Cardiac muscle cell (in vitro differentiated cells and primary cell): ENCODE measurements at places on chromosomes 4 and X. TPM values are rescaled to one million over a fixed set of nuclear protein-coding genes. Genes with fewer than 3 reads are reported as not detected.
A peak's percentile ranks its signal among the peaks of the same experiment; 100 is the strongest.

DNA sequence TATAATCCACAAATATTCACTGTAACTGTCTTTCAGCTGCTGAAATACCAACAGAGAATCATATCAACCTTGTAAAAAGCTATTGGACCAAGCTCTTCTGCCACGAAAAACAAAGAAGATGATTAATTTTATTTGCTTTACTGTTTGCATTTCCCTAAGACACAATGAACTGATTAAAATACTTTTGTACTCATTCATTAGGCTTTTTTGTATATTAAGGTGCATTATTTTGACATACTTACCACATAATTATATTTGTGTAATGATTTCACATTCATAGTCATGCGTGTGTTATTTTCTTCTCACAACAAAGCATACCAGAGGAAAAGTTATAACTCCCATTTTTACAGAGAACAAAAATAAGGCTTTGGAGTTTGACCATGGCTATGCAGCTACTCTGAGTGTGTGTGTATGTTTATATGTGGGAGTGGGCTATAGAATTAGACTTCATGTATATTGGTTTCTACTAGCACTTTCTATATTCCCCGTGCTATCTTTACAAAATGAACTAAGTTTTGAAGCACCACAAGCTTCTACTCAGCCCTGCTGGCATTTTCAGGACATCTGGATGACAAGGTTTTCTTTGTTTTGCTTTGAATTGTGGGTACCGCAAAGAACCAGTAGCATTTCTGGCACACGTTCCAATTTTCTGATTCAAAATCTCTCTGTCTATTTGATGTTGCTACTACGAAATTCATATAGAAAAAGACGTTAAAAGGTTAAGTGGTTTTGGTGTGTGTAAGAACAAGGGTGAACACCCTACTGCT lies 11.0 kb upstream of the FGF5 start:
- peaks cover 3% of the 10 kb centered on the region for H3K4me1 ChIP-seq
- no peak for DNase-seq
- H3K27me3 ChIP-seq: peaks cover 40% of the 10 kb centered on the region
- no peaks in the 10 kb centered on the region for H3K36me3 ChIP-seq

GRCh38 chr4:38523054-38523453 lies 140.9 kb upstream of the KLF3 start:
- no peaks in the 10 kb centered on the region for H3K4me1 ChIP-seq
- no peak overlapping the region for H3K4me3 ChIP-seq
- no peaks in the 10 kb centered on the region for H3K36me3 ChIP-seq
- H3K27me3 ChIP-seq: no peaks in the 10 kb centered on the region
- H3K27ac ChIP-seq: no peak overlapping the region

Gene SMR3B
- polyA plus RNA-seq: not detected in 2 replicates

Gene ADAMTS3
- 1.2 and 3.3 TPM in 2 replicates for polyA plus RNA-seq

- H3K27me3 ChIP-seq: no peaks in the 10 kb centered on the region
- H3K36me3 ChIP-seq: no peaks in the 10 kb centered on the region
- no peak overlapping the region for H3K4me3 ChIP-seq
- no peak overlapping the region for H3K27ac ChIP-seq
- no peak for DNase-seq
- H3K4me1 ChIP-seq: no peaks in the 10 kb centered on the region
These were observed 195.0 kb downstream of the ZNF330 start for GRCh38 chr4:141415651-141416050.

Gene FGB
- 0.99 TPM in 1 of 2 replicates, not detected in the other for polyA plus RNA-seq

Gene RTL5
- 8.3 and 10.4 TPM in 2 replicates for polyA plus RNA-seq

DNA sequence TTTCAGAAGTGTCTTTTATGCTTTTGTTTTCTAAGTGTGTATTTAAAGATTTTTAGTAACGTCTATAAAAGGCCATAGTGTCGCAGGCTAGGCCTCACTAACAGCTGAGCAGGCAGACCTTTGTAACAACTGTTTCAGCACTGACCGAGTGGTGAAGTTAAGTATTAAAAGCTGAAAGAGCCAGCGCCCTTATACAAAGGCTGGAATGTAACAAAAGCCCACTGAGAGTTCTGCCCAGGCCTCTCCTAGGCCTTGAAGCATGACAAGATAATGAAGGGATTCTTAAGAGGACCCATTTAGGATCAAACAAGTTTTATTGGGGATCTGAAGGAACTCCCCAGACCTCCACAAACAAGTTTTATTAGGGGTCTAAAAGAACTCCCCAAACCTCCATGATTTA lies 722.5 kb upstream of the PRKX start:
- H3K4me1 ChIP-seq: peaks cover 5% of the 10 kb centered on the region
- no peak overlapping the region for H3K4me3 ChIP-seq
- no peaks in the 10 kb centered on the region for H3K27me3 ChIP-seq

DNA sequence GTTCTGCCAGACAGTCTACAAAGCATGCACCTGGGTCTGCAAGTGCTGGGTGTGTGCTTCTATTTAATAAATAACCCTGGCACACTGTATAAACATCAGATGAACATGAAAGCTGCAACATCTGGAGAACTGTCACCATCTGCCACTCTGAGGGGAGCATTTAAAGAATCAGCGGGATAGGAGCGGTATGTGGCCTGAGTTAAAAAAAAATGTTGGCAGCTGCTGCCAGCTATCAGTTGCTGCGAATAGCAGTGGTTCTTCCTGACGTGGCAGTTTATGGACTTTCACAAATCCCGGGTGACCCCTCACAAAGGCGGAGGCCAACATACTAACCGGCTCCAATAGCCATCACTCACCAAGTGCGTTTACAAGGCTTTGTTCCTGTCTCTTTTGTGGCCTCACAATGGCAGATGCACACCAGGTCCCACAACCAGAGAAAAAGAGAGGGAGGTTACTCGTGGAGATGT lies 95.1 kb downstream of the RASL11B start:
- H3K36me3 ChIP-seq: no peaks in the 10 kb centered on the region
- DNase-seq: peak; percentile 60
- H3K4me3 ChIP-seq: no peak overlapping the region
- peak overlapping the region; percentile 59 for H3K27ac ChIP-seq
- no peaks in the 10 kb centered on the region for H3K27me3 ChIP-seq

DNA sequence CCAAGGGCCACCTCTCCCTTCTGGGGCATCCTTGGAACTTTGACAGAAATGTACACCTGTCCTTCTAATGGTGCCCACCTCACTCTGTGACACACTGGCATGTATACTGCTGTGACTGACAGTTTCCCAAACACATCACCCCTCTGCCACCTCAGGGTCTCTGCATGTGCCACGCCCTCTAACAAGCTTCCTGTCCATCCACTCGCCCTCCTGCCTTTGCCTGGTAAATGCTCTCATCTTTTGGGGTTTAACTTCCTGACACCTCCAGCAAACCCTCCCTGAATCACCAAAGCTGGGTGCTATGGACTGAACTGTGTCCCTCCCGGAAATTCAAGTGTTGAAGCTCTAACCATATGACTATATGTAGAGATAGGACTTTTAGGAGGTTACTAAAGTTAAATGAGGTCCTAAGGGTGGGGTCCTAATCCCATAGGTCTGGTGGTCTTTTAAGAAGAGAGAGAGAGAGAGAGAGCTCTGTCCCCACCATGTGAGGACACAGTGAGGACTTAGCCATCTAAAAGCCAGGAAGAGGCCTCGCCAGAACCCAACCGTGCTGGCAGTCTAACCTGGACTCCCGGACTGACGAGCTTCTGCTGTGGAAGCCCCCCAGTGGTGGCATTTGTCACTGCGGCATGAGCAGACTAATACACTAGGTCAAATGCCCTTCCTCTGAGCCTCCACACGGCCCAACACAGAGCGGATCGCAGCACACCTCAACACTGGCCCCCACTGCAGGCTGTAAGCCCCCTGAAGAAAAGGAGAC lies 95.6 kb downstream of the AFAP1 start:
- H3K4me1 ChIP-seq: no peaks in the 10 kb centered on the region
- no peak overlapping the region for H3K27ac ChIP-seq
- H3K27me3 ChIP-seq: no peaks in the 10 kb centered on the region
- no peaks in the 10 kb centered on the region for H3K36me3 ChIP-seq
- peak; percentile 89 for DNase-seq
- no peak overlapping the region for H3K4me3 ChIP-seq

DNA sequence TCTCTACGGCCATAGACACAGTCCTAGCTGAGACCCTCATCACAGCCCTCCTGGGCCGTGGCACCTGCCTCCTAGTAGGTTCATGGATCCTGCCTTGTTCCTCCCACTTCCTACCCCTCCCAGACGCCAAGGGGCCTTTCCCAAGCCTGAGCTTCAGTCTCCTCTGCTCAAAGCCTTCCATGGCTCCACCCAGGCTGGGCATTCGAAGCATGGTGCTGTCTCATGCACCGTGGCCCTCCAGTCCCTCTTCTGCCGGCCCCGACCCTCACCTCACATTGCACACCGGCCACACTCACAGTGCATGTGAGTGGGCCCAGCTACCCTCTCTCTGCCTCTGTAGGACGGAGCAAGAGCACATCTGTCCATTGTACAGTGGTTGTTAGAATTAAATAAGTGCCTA lies 21.7 kb upstream of the KIAA0232 start:
- DNase-seq: no peak
- no peak overlapping the region for H3K27ac ChIP-seq
- H3K36me3 ChIP-seq: no peaks in the 10 kb centered on the region
- no peaks in the 10 kb centered on the region for H3K4me1 ChIP-seq
- H3K27me3 ChIP-seq: no peaks in the 10 kb centered on the region
- H3K4me3 ChIP-seq: no peak overlapping the region

Gene GPR50
- 0.24 TPM in 1 of 2 replicates, not detected in the other for polyA plus RNA-seq

GRCh38 chr4:21948347-21949072 lies at the start of gene KCNIP4:
KCNIP4 (minus strand) TSS chr4:21948772.
- H3K36me3 ChIP-seq: no peaks in the 10 kb centered on the region
- no peaks in the 10 kb centered on the region for H3K4me1 ChIP-seq
- peak; percentile 9 for DNase-seq
- no peak within 1 kb of the TSS for H3K27ac ChIP-seq

Gene PFKFB1
- polyA plus RNA-seq: 0.15 and 0.51 TPM in 2 replicates

- peaks cover 40% of the 10 kb centered on the region for H3K4me1 ChIP-seq
- no peak overlapping the region for H3K4me3 ChIP-seq
- DNase-seq: no peak
These were observed 232.4 kb downstream of the MAML3 start for GRCh38 chr4:139921429-139922184.

DNA sequence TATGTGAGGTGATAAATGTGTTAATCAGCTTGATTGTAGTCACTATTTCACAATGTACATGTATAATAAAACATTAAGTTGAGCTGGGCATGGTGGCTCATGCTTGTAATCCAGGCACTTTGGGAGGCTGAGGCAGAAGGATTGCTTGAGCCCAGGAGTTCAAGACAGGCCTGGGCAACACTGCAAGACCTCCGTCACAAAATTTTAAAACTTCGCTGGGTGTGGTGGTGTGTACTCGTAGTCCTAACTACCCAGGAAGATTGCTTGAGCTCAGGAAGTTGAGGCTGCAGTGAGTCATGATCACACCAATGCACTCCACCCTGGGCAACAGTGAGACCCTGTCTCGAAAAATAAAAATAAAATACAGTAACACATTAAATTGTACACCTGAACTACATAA lies 20.1 kb downstream of the LYAR start:
- DNase-seq: no peak
- H3K36me3 ChIP-seq: peaks cover 35% of the 10 kb centered on the region
- H3K27me3 ChIP-seq: no peaks in the 10 kb centered on the region
- no peak overlapping the region for H3K4me3 ChIP-seq

Gene IBSP
- polyA plus RNA-seq: not detected in 2 replicates

Gene RHOXF2
- polyA plus RNA-seq: 0.39 and 0.41 TPM in 2 replicates

Gene SMARCAD1
- 16.8 and 19.4 TPM in 2 replicates for polyA plus RNA-seq

DNA sequence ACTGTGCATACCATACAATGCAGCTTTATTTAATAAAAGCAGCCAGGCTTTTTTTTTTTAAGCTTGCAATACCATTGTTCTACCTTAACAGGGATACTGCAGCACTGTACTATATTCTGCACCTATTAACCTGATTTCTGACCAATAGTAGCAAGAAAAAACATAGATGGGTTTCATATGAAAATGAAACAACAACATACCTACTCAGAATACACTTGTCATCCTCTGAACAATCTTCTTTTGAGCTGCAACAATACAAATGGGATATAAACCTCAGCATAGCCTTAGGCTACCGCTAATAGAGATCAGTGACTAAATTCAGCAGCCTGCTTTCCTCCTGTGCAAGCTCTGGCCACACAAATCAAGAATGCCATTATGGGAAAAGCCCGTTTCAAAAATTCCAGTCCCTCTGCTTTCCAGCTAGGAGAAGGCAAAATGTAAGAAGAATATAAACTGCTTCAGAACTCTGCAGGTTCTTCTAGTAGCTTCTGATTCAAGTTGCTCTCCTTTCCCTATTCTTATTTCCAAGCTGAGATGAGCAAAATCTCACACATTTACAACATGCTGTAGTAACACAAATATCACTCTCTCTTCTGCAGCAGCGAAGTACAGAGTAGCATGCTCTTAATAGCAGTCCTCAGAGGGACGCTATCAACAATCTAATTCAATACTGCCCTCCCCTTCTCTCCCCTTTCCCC lies 143.4 kb downstream of the KLHL13 start:
- no peaks in the 10 kb centered on the region for H3K27me3 ChIP-seq
- no peak overlapping the region for H3K27ac ChIP-seq
- DNase-seq: no peak
- peaks cover 7% of the 10 kb centered on the region for H3K4me1 ChIP-seq
- no peaks in the 10 kb centered on the region for H3K36me3 ChIP-seq

Gene F8A3
- polyA plus RNA-seq: 0.27 and 0.52 TPM in 2 replicates

DNA sequence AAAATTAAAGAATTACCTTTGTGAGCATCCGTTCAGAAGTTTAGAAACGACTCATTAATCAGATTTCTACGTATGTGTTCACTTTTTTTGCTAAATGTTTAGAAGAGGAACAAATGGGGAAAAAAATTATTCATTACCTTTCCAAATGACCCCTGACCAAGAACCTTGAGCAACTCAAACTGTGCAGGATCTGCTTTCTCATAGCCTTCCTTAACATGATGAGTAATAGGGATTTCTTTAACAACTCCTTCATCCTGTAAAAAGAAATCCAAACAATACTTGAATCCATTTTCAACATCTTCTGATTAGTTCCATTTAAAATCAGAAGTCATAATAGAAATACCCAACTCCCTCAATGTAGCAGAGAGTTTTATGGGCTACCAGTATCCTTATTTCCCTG lies 32.1 kb downstream of the RPS6KA6 start:
- H3K36me3 ChIP-seq: no peaks in the 10 kb centered on the region
- H3K4me3 ChIP-seq: no peak overlapping the region
- H3K27me3 ChIP-seq: no peaks in the 10 kb centered on the region
- H3K4me1 ChIP-seq: no peaks in the 10 kb centered on the region

DNA sequence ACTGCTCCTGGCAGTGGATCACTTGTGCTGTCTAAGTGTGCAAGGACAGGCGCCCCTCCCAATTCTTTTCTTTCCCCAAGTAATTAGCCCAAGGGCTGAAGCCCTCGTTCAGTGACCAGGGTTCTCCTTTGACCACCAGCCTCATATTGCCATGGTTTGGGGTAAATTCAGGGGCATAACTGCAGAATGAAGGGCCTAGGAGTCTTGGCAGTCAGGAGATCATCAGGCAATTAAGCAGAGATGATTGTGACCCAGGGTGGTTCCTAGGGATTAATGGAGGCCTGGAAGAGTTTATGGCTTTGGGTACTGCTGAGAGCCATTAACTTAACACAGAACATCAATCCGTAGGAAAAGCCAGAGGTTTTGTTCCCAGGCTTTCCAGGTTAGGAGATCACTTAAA lies 170.7 kb downstream of the PTTG2 start:
- no peak overlapping the region for H3K4me3 ChIP-seq
- no peaks in the 10 kb centered on the region for H3K27me3 ChIP-seq
- DNase-seq: no peak
- no peak overlapping the region for H3K27ac ChIP-seq
- H3K4me1 ChIP-seq: peaks cover 16% of the 10 kb centered on the region
